HT1080 (cell line): ENCODE measurements at places on chromosomes 7 and 10.
A peak's percentile ranks its signal among the peaks of the same experiment; 100 is the strongest.

DNA sequence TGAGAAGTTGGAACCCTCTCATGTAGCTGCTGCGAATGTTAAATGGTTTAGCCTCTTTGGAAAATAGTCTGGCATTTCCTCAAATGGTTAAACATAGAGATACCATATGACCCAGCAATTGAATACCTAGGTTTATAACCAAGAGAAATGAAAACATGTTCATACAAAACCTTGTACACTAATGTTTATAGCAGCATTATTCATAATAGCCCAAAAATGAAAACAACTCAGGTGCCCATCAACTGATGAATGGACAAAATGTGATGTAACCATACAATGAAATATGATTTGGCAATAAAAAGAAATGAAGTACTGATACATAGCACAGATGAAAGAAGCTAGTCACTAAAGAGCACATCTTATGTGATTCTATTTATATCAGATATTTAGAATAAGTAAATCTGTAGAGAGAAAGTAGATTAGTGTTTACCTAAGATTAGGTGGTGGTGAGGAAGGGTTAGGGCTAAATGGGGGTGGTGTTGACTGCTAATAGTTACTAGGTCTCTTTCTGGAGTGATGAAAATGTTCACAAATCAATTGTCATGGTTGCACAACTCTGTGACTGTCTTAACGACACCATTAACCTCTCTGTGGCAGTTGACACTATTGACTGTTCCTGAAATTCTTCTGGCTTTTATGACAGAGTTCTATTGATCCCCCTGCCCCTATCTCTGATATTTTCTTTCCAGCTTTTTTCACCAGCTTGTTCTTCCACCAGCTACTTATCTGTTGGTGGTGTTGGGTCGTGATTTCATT, 35.2 kb downstream of the VCL start:
- DNase-seq, result no peak

GRCh38 chr7:143979359-143979758, 20.8 kb upstream of the OR6B1 start:
- peak; percentile 78 for DNase-seq

- peak; percentile 79 for DNase-seq
These were observed 29.3 kb upstream of the CCL24 start for GRCh38 chr7:75842836-75843446.

DNA sequence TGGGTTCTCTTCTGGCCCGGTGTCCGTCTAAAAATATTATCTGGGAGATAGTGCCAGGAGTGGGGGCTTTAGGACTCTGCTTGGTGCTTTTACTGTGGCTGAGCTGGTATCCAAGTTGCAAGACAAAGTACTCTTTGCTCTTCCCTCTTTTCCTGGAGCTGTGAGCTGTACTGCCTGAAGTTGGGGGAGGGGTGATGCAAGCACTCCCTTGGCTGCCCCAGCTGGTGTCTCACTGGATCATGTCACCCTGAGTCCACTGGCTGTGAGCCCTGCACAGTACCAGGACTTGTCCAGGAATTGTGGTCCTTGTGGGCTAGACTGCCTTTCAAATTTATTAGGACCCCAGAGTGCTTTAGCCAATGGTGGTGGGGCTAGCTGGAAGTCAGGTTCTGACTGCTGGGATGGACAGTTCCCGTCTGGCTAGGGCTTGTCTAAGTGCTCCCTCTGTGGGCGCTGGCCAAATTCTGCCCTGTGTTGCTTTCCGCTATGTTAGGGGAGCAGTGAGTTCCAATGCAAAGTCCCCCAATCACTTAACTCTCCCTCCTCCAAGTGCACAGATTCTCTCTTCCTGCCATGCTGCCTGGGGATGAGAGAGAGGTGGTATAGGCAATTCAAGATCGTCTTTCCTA, 13.1 kb downstream of the CC2D2B start:
- DNase-seq, result no peak

DNA sequence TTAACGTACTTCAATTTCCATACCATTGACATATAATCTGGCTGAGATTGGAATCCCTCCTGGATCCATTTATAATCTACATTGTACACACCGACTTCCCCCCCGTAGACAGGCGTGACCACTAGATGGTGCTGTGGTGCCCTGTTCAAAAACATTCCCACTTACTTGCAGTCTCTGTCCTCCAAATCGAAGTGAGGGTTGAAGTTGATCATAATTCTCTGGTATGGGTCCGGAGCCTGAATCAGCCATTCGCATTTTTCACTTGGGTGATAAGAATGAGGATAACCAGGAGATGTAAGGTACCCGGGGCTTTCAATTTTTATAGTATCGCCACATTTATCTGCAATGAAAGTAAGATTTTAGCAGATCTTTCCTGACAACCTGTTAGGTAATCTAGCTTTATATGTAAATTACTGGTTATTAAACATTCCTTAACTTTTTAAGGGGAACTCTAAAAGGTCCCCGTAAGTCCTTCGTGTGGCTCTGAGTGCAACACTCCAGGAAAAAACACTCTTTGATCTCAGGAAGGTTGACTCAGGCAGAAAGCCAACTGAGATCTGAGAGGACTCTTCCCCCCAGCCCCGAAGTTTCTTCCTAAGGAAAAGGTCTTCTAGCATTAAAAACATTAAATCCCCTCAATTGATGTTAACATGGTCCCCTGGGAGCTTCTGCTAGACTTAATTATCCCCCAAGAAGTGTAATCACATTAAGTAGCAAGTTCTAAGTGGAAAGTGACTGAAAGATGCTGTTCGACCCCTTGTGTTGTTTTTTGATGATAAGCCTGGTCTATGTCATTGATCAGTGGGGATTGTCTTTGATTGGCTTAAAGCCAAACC, 3.7 kb downstream of the NRP1 start:
- DNase-seq, result peak; percentile 85

- no peak for DNase-seq
These were observed 221.9 kb upstream of the SEMA3C start for GRCh38 chr7:81140775-81141174.

GRCh38 chr7:127894588-127894987, 136.6 kb downstream of the LRRC4 start:
- DNase-seq, result no peak

- DNase-seq, result peak; percentile 78
These were observed 1.5 kb downstream of the DUSP5 start for GRCh38 chr10:110498982-110499795.

- DNase-seq, result no peak
These were observed 16.4 kb downstream of the ITPRIP start for GRCh38 chr10:104321725-104322415.
